ENCODE measurements at places on chromosomes 6 and 20. TPM values are rescaled to one million over a fixed set of nuclear protein-coding genes. Genes with fewer than 3 reads are reported as not detected.

- peaks cover 42% of the 10 kb centered on the region for H3K4me1 ChIP-seq
- DNase-seq: peak; percentile 60
- H3K36me3 ChIP-seq: no peaks in the 10 kb centered on the region
- H3K27me3 ChIP-seq: peaks cover 9% of the 10 kb centered on the region
- peak overlapping the region; percentile 26 for H3K4me3 ChIP-seq
- H3K27ac ChIP-seq: peak overlapping the region; percentile 32
These were observed 91.7 kb downstream of the CLIC5 start for GRCh38 chr6:45923831-45924391.

DNA sequence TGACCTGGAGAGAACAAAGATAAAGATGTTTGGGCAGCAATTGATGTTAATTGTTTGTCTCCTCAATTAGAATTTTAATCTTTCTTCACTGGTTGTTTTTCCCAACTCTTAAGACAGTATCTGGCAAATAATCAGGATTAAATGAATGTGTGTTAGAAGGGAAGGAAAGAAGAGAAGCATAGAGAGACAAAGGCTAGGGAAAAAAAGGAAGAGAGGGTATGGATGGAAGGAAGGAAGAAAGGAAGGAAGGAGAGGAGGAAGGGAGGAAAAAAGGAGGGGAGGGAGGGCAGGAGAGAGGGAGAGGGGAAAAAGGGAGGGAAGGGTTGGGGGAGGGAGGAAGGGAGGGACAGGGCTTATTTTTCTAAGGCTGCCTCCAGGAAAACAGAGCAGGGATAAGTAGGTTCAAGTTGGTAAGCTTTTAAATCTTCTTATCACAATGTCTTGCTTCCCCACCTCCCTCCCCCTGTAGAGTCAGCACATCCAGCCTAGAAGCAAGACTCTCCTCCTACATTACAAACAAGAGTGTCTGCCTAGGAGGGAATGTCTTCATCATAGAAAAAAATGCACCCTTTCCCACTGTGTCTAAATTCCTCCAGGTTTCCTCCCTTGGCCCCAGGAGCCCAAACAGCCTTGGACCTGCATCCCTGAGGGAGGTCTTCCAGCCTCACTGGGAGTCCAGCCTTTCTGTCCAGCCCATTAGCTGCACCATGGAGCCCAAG is 447.8 kb upstream of the JARID2 start:
- peaks cover 20% of the 10 kb centered on the region for H3K4me1 ChIP-seq
- no peaks in the 10 kb centered on the region for H3K36me3 ChIP-seq

The SRSF12 gene
- not detected for total RNA-seq

- peaks cover 34% of the 10 kb centered on the region for H3K4me1 ChIP-seq
- H3K4me3 ChIP-seq: no peak overlapping the region
- no peak overlapping the region for H3K27ac ChIP-seq
- H3K27me3 ChIP-seq: no peaks in the 10 kb centered on the region
These were observed 44.9 kb downstream of the SNX9 start for GRCh38 chr6:157867981-157868380.

The CLPSL2 gene
- not detected for total RNA-seq

DNA sequence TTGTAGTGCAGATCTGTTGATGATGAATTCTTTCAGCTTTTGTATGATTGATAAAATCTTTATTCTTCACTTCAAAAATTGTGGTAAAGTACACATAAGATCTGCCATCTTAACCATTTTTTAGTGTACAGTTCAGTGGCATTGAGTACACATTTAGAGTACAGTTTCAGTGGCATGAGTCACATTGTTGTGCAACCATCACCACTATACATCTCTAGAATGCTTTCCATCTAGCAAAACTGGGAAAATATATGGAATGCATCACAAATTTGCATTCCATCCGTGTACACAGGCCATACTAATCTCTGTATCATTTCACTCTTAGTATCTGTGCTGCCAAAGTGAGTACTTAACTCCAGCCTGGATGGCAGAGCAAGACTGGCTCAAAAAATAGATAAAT is 28.7 kb downstream of the SIRPD start:
- no peak overlapping the region for H3K4me3 ChIP-seq
- peaks cover 11% of the 10 kb centered on the region for H3K4me1 ChIP-seq
- no peaks in the 10 kb centered on the region for H3K36me3 ChIP-seq

The HIVEP1 gene
- 17.3 TPM for total RNA-seq

DNA sequence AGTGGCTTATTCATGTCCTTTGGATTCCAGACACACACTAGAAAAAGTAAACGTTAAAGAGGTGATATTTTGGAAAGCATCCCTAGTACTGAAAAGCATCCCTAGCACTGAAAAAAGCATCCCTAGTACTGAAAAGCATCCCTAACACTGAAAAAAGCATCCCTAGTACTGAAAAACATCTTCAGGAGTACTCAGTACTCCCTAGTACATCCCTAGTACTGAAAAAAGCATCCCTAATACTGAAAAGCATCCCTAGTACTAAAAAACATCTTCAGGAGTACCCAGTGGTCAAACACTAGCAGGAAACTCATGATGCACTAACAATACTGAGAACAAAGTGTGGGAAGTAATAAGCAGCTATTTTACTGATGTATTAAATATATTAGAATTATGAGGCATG is 45.6 kb upstream of the SAMHD1 start:
- DNase-seq: no peak
- H3K27me3 ChIP-seq: no peaks in the 10 kb centered on the region

DNA sequence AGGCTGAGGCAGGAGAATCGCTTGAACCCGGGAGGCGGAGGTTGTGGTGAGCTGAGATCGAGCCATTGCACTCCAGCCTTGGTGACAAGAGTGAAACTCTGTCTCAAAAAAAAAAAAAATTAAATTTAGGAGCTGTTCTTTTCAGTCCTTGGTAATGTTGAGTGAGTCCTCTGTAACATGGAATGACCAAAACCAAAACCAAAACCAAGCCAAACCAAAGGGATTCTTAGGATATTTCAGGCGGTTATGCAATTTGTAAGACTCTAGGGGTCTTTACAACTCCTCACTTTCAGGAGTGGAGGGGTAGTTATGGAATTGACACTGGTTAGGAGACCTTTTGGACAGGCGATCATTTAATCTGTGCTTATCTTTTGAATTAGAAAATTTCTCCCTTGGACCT is 15.8 kb downstream of the TIAM2 start:
- H3K36me3 ChIP-seq: 0 out of 2 replicates have a peak, but pooled peaks cover 5% of the 10 kb centered on the region
- H3K4me3 ChIP-seq: no peak overlapping the region
- no peak overlapping the region for H3K27ac ChIP-seq

GRCh38 chr20:36279776-36280175 is 26.4 kb upstream of the DLGAP4 start:
- peaks cover 63% of the 10 kb centered on the region for H3K27me3 ChIP-seq
- H3K27ac ChIP-seq: no peak overlapping the region
- H3K4me3 ChIP-seq: no peak overlapping the region
- no peaks in the 10 kb centered on the region for H3K36me3 ChIP-seq
- H3K4me1 ChIP-seq: no peaks in the 10 kb centered on the region

The TPD52L2 gene
- 161 TPM for total RNA-seq

GRCh38 chr6:129162605-129163004 is 279.7 kb downstream of the LAMA2 start:
- peaks cover 6% of the 10 kb centered on the region for H3K36me3 ChIP-seq
- H3K4me1 ChIP-seq: peaks cover 6% of the 10 kb centered on the region
- no peak overlapping the region for H3K4me3 ChIP-seq
- DNase-seq: no peak
- H3K27ac ChIP-seq: no peak overlapping the region

GRCh38 chr20:20831794-20832193 is 119.3 kb upstream of the RALGAPA2 start:
- H3K27ac ChIP-seq: no peak overlapping the region
- no peaks in the 10 kb centered on the region for H3K4me1 ChIP-seq
- H3K4me3 ChIP-seq: no peak overlapping the region
- no peak for DNase-seq
- H3K36me3 ChIP-seq: no peaks in the 10 kb centered on the region

The PGC gene
- total RNA-seq: not detected

- no peaks in the 10 kb centered on the region for H3K4me1 ChIP-seq
- H3K27me3 ChIP-seq: peaks cover 3% of the 10 kb centered on the region
- H3K27ac ChIP-seq: no peak overlapping the region
- H3K36me3 ChIP-seq: peaks cover 9% of the 10 kb centered on the region
- DNase-seq: no peak
These were observed 31.4 kb downstream of the HDDC2 start for GRCh38 chr6:125270380-125270779.

The CST5 gene
- total RNA-seq: not detected

GRCh38 chr20:434661-435419 is 26.7 kb downstream of the RBCK1 start:
- peaks cover 27% of the 10 kb centered on the region for H3K36me3 ChIP-seq
- no peak overlapping the region for H3K4me3 ChIP-seq

GRCh38 chr6:89308525-89309395 is 6.3 kb downstream of the GABRR2 start:
- no peak overlapping the region for H3K27ac ChIP-seq
- H3K4me3 ChIP-seq: no peak overlapping the region
- no peak for DNase-seq
- peaks cover 13% of the 10 kb centered on the region for H3K27me3 ChIP-seq

- H3K27me3 ChIP-seq: no peaks in the 10 kb centered on the region
- H3K4me3 ChIP-seq: no peak overlapping the region
- no peaks in the 10 kb centered on the region for H3K36me3 ChIP-seq
- no peak for DNase-seq
- H3K4me1 ChIP-seq: peaks cover 18% of the 10 kb centered on the region
These were observed 230.1 kb downstream of the NFATC2 start for GRCh38 chr20:51312480-51312783.

DNA sequence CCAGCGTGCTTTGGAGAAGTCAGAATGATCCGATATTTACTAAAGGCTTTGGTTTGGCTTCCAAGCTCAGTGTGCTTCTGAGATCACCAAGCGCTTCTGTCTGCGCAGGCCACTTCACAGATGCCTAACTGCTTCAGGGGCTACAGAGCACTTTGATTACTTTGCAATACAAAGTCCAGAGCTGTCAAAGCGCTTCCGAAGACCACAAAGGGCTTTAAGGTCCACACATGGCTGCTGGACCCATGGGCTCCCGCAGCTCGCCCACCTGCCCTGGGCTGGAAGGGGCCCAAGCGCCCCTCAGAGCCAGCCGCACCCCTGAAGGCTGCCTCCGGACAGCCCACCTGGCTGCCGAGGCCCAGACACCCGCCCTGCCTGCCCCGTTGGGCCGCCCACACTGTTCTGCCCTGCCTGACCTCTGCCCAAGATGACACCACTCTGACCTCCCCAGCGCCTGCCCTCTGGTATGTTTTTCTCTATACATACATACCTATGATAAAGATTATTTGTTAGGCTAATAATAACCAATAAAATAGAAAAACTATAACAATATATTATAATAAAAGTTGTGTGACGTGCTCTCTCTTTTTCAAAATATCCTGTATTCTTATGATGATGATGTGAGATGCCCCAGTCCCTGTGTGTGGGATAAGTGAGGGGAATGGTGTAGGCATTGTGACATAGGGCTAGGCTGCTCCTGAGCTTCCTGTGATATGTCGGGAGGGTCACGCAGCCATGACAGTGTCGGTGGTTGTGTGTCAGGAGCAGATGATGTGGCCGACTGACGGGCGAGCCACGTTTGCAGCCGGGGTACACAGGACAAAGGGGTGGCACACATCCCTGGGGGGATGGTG is 22.6 kb downstream of the DYNLT1 start:
- no peaks in the 10 kb centered on the region for H3K27me3 ChIP-seq
- H3K36me3 ChIP-seq: peaks cover 24% of the 10 kb centered on the region
- no peak overlapping the region for H3K27ac ChIP-seq
- DNase-seq: no peak
- H3K4me3 ChIP-seq: no peak overlapping the region

DNA sequence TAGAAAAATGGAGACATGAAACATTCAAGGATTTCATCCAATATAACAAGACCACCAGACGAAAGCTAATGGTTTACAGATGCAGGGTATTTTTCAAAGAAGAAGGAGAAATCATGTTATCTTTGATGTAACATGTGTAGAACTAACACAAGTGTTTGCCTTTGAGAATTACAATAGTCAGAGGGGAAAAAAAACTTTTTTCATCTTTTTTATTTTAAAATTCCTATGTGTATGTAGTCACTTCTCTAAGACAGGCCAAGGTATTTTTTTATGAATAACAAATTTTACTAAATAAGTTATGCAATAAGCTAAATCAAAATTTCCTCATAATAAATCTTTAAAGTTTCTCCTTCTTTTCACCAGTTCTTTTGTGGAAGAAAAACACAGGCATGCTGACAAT is 161.4 kb downstream of the PDE7B start:
- H3K36me3 ChIP-seq: peaks cover 17% of the 10 kb centered on the region
- peak overlapping the region; percentile 96 for H3K27ac ChIP-seq
- H3K4me3 ChIP-seq: peak overlapping the region; percentile 84
- no peak for DNase-seq
- H3K27me3 ChIP-seq: no peaks in the 10 kb centered on the region

- H3K27me3 ChIP-seq: peaks cover 22% of the 10 kb centered on the region
- no peak overlapping the region for H3K27ac ChIP-seq
- H3K4me1 ChIP-seq: no peaks in the 10 kb centered on the region
- H3K36me3 ChIP-seq: no peaks in the 10 kb centered on the region
These were observed 17.5 kb upstream of the SPO11 start for GRCh38 chr20:57312138-57312537.

GRCh38 chr6:31351401-31352309 is 5.3 kb downstream of the HLA-B start:
- no peaks in the 10 kb centered on the region for H3K36me3 ChIP-seq
- H3K27me3 ChIP-seq: peaks cover 39% of the 10 kb centered on the region
- H3K27ac ChIP-seq: no peak overlapping the region
- no peak overlapping the region for H3K4me3 ChIP-seq

The SLC32A1 gene
- total RNA-seq: not detected

DNA sequence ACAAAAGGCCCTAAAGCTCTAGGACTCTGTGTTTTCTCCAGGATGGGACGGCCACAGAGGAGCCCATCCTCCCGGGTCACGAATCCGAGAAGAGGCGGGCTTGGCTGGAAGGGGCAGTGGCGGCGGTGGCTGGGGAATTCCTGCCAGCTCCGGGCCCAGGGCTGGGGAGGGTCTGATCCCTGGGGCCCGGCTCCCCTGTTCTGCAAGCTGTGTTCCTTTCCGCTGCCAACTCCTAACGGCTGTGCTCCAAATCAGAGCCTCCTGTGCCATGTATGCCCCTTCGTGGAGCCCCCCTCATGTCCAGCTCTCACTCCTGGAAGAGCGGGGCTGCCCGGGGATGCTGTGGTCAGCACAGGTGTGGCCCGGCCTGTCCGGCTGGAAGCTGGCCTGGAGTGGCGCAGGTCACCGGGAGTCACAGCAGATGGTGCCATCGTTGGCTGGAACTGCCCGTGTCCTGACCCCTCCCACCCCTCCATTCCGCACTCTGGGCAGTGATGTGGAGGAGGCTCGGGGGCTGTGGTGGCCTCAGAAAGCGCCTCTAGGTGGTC is 88.2 kb upstream of the MPC1 start:
- H3K4me1 ChIP-seq: peaks cover 15% of the 10 kb centered on the region
- peaks cover 5% of the 10 kb centered on the region for H3K27me3 ChIP-seq
- peaks cover 5% of the 10 kb centered on the region for H3K36me3 ChIP-seq
- no peak overlapping the region for H3K4me3 ChIP-seq
